HS-27A (cell line): ENCODE measurements at places on chromosomes 11 and 22.

- no peak for DNase-seq
Observed at GRCh38 chr11:127454856-127455255, 454.3 kb upstream of the KIRREL3 start.

DNA sequence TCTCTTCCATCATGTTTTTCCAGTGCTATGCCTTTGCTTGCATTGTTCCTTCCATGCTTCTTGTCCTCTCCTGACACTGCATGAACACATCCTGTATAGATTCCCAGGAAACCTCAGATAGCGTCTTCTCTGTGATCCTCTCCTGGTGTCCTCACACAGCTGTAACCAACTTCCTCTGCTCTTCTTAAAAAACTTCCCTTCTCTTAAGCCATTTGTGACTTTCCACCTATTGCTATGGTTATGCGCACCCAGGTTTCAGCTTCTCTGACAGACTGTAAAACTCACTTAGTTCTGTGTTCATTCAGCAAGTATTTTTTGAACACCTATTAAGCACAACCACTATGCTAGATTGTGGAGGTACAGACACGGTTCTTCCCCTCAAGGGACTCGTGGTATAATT, 5.1 kb upstream of the APLP2 start:
- DNase-seq = no peak

DNA sequence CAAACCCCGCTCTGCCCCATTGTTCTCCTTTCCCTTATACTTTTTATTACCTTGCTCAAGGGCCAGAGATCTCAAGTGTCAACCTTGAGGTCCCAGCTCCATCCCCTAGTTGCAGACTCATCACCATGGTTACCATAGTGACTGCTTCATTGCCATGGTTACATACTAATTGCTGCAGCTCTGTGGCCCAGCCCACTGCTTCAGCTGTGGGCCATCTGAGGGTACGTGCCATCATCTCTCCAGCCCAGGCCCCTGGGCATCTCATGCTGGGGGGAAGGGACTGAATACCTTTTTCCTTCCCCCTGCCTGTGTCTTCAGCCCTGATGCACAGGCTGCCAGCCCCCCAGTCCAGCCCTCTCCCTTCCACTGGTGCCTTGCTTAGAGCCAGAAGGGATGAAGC, 22.2 kb downstream of the TREH start:
- no peak for DNase-seq

- no peak for DNase-seq
Observed at GRCh38 chr22:46635756-46636155, 15.6 kb downstream of the GRAMD4 start.

GRCh38 chr11:94968334-94968958, 4.9 kb downstream of the CWC15 start:
- DNase-seq = no peak

DNA sequence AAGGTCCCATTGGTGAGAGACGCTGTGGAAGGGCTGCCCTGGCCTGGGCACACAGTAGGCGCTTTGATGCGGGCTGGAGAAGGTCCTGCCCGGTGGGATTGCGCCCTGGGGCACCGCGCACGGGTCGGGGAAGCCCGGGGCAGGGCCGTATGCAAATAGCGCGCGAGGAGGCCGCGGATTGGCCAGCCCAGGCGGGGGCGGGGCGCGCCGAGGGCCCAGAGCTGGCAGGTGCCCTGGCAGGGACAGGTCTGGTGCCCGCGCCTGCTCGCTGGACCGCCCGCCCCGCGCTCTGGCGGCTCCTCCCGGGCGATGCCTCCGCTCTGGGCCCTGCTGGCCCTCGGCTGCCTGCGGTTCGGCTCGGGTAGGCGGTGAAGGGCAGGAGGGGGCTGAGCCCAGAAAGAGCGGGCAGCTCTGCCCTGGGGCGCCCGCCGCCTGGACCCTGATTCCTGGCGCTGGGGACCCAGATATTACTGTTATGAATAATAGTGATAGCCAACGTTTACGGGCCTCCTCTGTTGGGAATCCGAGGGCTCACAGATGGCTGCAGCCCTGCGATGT, at the start of gene UPK3A:
TSS of gene UPK3A (plus strand) at position 245 of the 558 bp plus-strand sequence. CDS start at position 310, 65 bp downstream.
- DNase-seq = no peak

DNA sequence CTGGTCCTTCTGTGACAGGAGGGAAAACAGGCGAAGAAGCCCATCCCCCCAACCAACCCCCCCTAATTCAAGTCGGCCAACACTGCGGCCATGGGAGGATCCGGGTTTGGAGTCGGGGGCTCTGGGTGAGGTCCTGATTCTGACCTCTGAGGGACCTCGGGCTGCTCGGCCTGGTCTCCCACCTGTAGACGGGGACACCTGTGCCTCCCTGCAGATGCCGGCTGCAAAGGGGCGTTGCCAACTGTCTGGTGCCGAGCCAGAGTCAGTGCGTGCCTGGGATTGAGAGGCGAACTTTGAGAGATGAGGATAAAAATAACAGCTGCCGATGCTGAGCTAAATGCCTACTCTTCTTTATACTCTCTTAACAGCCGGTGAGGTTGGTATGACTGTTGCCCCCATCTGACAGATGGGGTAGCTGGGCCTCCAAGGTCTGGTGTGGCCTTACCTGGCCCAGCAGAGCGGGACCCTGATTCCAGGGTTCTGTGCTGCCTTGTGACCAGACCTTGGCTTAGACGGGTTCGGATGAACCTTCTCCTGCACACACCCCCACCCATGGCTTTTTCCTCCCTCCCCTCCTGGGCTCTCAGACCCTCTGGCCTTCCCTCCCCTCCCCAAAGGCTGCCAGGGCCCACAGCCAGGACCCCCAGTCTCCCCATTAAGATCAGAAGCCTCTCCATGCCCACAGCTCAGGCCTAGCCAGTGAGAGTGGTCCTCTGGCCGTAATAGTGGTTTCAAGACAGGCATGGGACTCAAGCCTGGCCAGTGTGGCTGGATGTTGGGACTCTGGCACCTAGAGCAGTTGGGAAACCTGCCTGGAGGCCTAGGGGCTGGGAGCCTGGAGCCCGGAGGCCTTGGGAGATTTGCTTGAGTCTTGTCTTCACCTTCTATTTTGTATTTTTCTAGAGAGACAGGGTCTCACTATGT, 41.7 kb downstream of the KCNJ4 start:
- no peak for DNase-seq

DNA sequence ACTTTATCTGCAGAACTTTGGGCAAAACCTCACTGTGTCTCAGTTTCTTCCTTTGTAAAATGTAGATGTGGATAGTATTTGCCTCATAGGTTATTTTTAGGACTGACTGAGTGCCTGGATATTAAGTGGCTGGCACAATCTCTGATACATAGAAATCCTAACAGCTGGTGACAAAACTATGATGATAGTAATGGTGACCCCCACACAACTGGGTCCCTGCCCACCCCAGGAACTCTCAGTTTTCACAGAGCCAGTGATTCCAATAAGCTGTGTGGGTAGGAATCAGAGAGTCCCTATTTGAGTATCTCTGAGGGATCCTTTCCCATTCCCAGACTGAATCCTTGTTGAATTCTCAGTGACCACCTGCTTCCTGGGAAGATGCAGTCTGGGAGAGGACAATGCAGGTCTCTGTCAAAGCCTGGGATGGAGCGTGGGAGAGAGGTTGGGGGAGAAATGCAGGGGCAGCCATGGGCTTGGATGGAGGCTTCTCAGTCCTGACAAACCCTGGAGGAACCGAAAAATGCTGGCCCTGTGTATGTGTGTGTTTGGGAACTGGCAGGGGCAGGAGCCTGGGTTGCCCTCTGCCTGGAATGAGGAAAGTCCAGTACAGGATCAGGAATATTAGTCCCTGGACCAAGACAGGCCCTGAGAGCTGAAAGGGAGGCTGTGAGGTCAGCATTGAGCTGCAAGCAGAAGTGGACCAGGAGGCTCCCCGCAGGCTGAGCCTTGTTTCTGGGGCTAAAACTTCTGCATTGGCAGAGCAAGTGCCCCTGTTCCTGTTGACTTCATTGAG, 6.1 kb upstream of the P2RY6 start:
- DNase-seq = no peak

DNA sequence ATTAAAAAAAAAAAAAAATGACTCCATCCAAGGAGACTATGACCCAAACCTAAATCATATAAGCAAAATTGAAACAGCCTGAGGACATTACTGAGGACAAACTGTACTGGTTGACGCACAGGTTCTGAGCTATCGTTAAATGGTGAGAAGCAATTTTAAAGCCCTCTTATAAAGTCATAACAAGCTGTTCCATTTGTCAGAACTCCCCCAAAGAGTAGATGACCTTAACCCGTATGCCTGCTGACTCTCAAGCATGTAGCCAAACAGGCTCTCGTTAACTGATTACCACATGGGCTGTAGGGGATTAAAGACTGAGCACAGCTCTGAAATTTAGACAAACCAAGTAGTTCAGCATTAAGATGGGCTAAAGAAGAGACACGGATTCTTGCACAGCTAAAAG, 2.2 kb downstream of the CRYAB start:
- no peak for DNase-seq

- DNase-seq = no peak
Observed at GRCh38 chr22:30675436-30675835, 7.8 kb upstream of the DUSP18 start.

- no peak for DNase-seq
Observed at GRCh38 chr11:112784323-112785073, 176.7 kb upstream of the NCAM1 start.

DNA sequence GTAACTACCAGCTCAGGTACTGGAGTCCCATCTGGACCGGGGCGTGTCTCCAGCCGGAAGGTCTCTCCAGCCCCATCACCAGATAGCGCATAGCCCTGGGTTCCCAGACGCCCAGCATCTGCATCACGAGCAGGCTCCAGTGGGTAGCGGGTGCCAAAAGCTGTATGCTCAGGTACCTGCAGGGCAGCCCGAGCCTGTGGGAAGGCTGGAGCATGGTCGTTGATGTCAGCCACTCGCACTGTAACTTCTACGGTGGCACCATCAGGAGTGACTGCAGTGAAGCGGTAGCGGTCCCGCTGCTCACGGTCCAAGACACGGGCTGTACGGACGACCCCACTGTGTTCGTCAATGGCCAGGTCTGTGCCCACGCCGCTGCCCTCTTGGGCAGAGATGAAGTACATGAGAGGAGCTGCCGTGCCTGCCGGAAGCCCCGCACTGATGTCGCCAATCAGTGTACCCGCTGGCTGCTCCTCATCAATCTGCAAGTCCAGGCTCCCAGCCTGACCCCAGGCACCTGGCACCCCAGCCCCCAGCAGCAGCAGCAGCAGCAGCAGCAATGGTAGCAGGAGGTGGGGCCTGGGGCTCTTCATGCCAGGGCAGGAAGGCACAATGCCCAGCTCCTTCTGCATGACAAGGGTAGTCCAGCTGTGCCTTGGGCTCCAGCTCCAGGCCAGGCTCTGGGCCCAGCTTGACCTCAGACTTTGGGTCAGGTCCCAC, 14.5 kb downstream of the DCHS1 start:
- DNase-seq = no peak

GRCh38 chr22:27223317-27224177, 566.2 kb downstream of the MIAT start:
- DNase-seq = peak; percentile 92

- no peak for DNase-seq
Observed at GRCh38 chr22:35307892-35308291, 8.2 kb downstream of the TOM1 start.

- no peak for DNase-seq
Observed at GRCh38 chr11:119640541-119640940, 88.5 kb downstream of the NECTIN1 start.

DNA sequence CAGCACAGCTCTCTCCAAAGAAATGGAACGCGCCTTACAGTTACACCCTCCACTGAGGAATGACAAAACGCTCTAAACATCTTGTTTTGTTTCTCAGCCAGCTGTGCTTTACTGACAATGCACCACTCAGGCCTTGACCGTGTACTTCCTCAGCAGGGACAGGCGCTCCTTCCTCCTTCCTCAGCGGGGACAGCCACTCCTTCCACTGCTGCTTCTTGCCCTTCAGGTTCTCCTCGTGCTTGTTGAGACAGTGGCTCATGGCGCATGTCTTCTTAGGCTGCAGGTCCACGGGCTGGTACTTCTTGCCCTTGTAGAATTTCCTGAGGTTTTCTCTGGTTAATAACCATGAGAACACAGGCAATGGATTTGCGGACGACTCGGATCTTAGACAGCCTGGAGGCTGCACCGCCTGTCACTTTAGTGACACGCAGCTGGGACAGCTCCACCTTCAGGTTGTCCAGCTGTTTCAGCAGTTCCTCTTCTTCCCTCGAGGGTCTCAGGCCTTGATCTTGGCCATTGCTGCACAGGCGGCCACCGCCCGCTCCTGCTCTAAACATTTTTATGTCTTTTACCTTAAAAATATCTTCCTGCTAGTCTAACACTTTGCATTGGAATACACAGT, 613.8 kb downstream of the BRD1 start:
- no peak for DNase-seq

DNA sequence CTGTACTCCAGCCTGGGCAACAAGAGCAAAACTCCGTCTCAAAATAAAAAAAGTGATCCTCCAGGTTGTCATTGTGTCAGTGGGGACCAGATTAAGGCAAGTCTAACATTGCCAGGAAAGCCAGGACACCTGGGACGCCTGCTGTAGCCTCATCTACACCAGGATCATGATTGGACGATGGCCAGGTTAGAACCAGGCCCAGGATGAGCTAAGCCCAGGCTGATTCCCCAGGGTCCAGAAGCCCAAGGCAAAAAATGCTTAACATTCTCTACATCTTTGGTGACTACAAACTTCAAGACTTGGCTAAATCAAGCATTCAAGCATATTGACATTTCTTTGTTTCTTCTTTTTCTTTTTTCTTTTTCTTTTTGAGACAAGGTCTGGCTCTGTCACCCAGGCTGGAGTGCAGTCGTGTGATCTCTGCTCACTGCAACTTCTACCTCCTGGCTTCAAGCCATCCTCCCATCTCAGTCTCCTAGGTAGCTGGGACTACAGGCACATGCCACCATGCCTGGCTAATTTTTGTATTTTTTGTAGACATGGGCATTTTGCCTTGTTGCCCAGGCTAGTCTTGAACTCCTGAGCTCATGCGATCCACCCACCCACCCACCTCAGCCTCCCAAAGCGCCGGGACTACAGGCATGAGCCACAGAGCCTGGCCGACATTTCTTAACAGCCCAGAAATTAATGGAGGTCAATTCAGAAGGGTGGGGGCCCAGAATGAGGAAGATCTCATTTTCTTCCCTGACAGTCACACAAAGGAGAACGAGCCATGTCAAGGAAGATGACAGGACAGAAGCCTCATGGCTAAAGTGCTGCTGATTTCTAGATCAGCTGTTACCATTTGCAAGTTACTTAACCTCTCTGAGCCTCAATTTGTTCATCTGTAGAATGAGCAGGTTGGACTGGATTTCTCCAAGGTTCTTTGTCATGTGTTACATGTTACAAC, 12.5 kb upstream of the PTPRJ start:
- DNase-seq = no peak

- no peak for DNase-seq
Observed at GRCh38 chr22:49149721-49150608, 677.7 kb downstream of the BRD1 start.

GRCh38 chr11:15769203-15769602, 587.1 kb downstream of the SOX6 start:
- DNase-seq = no peak

GRCh38 chr11:46298699-46299433, 21.4 kb downstream of the CREB3L1 start:
- no peak for DNase-seq

- no peak for DNase-seq
Observed at GRCh38 chr11:13114566-13115379, 105.7 kb downstream of the RASSF10 start.

- no peak for DNase-seq
Observed at GRCh38 chr11:78957476-78958245, 383.0 kb upstream of the NARS2 start.
